ENCODE measurements at places on chromosomes 3 and 15.

DNA sequence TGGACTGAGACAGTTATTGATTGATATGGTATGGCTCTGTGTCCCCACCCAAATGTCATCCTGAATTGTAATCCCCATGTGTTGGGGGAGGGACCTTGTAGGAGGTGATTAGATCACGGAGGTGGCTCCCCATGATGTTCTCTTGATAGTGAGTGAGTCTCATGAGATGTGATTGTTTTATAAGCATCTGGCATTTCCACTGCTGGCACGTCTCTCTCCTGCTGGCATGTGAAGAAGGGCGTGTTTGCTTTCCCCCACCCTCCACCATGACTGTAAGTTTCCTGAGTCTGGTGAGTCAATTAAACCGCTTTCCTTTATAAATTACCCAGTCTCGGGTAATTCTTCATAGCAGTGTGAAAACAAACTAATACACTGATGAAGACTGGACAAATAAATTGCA is 105.6 kb upstream of the MELTF start:
- DNase-seq: no peak

DNA sequence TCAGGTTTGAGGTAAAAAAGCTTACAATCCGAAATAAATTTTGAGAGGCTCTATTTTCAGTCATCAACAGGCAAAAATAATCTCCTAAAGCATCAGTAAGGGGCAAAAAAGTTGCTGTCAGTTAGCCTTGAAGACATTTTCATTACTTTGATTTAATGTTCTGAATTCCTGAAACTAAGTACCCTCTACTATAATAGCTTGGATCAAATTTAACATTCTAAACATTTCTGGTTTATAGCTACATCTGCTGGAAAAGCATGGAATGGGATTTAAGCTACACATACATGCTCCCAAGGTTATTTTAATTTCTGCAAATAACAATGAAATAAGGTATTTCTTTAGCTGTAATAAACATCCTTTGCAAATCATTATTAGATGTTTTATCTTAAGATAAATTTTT is 245.4 kb downstream of the ULK4 start:
- DNase-seq: no peak

DNA sequence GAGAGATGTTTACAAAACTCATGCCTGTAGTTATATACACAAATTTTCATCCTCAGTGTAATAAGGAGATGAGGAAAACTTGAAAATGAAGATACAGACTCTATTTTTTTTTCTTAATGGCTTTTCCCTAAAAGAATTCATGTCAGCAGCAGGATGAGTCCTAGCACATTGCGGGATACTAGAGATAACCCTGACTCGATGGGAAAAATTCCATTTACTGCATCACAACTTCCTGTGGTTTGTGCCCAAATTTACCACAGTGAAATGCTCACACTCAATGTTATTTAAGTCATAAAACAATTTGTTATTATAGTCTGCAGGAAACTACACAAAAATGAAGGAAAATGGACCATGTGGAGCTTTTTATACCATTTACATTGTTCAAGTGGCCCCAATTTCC is 581.9 kb upstream of the ZNF717 start:
- no peak for DNase-seq

- DNase-seq: no peak
Measured at GRCh38 chr3:54983266-54984099, 55.6 kb upstream of the LRTM1 start.
